Right cardiac atrium (tissue), 5 donors: ENCODE measurements at places on chromosomes 3 and 15. TPM values are rescaled to one million over a fixed set of nuclear protein-coding genes. Genes with fewer than 3 reads are reported as not detected.

The STT3B gene
- 44.7 TPM for polyA plus RNA-seq

The GRK7 gene
- polyA plus RNA-seq: not detected

- DNase-seq: no peak
Observed at GRCh38 chr3:73597476-73597875, 27.3 kb downstream of the PDZRN3 start.

- DNase-seq: no peak
Observed at GRCh38 chr3:188380722-188381121, 226.8 kb downstream of the LPP start.

DNA sequence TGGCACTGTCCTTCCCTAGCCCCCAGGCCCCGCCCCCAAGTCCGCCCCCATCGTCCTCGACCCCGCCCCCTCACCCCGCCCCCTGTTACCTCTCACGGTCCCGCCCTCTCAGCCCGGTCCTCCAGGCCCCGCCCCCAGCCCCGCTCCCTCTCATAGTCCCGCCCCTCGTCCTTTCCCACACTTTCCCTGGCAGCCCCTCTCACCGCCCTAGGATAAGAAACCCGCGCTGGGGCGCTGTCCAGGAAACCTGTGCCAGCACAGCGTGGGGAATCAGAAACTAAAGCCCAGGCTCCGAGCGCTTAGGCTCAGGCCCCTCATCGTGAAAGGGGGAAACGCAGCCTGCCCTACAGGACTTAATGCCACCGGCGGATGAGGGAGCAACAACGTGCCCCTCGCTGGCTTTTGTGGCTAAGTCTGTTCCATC is 20.9 kb downstream of the TRPM1 start:
- DNase-seq: peak; percentile 68

The THUMPD3 gene
- 29.0 TPM for polyA plus RNA-seq

- DNase-seq: no peak
Observed at GRCh38 chr3:14122301-14122700, 2.4 kb downstream of the CHCHD4 start.

The CEMIP gene
- 0.23 TPM for polyA plus RNA-seq

The P4HTM gene
- 24.9 TPM for polyA plus RNA-seq

- no peak for DNase-seq
Observed at GRCh38 chr3:55118451-55118850, 190.6 kb upstream of the LRTM1 start.

DNA sequence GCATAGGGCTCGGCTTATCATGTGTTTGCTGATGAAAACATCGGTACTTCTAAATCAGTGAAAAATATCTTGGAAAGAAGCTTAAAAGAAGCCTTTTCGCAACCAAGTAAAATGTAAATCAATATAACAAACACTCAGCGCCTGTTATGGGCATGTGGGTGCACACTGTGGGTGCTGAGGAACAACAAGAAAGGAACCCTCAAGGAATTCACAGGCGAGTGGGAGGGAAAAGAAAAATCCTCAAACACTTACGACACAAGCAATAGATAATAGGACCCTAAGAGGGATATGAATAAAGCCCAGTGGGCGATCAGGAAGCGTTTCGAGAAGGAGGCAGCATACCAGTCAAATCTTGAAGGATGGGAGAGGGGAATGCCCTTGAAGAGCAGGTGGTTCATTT is 21.9 kb downstream of the GLDN start:
- DNase-seq: no peak

DNA sequence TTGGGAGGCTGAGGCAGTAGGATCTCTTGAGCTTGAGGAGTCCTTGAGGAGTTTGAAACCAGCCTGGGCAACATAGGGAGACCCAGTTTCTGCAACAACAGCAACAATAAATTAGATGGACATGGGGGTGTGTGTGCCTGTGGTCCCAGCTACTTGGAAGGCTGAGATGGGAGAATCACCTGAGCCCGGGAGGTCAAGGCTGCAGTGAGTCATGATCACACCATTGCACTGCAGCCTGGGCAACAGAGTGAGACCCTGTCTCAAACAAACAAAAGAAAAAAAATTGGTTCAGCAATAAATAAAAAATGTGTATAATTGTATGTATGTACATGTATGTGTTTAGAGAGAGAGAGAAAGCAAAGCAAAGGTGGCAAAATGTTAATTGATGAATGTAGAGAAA is 83.1 kb downstream of the PDE8A start:
- DNase-seq: no peak

DNA sequence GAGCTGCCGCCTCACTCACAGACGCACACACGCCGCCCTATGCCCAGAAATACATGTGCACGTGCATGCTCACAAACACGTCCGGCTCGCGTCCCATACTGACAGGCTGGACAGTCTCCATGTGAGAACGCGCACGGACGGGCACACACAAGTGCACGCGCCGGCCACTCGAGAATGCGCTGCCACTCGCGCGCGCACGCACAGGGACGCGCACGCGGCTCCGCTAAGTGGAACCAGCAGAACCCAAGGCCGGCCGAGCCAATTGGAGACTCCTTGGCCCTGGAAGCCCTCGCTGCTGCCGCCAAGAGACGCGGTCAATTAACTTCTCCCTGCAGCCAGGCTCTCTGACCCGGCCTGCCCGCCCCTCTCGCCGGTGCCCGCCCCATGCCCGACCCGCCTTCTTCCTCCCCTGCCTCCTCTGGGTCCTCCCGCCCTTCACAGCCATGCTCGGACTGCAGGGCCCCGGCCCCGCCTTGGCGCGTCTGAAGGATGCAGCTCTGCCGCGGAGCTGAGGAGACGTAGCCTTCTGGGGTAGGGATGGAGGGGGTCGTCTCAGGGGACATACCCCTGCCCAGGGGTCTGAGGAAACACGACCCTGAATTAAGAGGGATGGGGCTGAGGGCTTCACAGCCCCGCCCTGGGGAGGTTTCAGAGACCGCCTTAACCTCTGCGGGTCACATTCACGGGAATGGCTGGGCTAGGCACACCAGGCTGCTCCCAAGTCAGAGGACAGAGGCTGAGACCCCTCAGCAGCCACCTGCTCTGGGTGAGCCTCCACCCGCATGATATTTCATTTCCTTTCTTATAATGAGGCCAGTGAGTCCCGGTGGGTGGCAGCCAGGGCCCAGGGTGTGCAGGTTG is 15.0 kb downstream of the PTH1R start:
- peak; percentile 83 for DNase-seq

- DNase-seq: no peak
Observed at GRCh38 chr3:151798466-151798865, 15.4 kb upstream of the AADAC start.

DNA sequence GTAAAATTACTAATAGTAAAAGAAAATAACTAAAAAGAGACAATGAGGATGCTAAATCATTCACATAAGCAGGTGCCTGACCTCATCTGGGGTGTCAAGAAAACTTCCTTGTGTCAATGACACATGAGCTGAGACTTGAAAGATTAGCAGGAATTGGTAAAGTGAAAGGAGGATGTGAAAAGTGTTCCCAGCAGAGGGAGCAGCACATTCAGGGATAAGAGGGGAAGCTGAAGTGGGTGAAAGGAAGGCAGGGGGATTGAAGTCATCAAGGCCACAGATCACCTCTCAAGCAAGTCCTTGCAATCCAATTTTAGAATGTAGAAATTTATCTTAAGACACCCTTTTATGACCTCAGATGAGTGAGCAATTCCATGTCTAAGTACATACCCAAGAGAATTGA is 60.2 kb upstream of the ACP3 start:
- DNase-seq: no peak

- no peak for DNase-seq
Observed at GRCh38 chr15:85477730-85478129, 97.3 kb downstream of the AKAP13 start.

GRCh38 chr3:13544293-13544831 is 4.6 kb upstream of the FBLN2 start:
- peak; percentile 64 for DNase-seq

- DNase-seq: no peak
Observed at GRCh38 chr3:191628571-191628970, 167.6 kb downstream of the PYDC2 start.

- peak; percentile 69 for DNase-seq
Observed at GRCh38 chr15:40420071-40420713, 14.6 kb downstream of the IVD start.

DNA sequence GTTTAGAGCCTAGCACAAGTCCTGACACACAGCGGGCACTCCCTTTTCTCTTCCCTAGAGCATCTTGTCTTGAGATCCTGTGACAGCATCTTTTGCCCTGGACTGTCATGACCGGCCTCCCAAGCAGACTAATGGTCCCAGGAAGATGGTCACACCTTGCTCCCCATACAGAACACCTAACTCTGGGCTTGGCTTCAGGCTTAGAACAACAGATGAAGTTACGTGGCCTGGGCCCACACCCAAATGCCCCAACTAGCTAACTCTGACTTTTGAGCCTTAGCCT is 781 bp upstream of the IP6K1 start:
- no peak for DNase-seq

The ADAMTS17 gene
- polyA plus RNA-seq: 1.2 TPM
